ENCODE measurements at places on chromosomes 4 and X.

DNA sequence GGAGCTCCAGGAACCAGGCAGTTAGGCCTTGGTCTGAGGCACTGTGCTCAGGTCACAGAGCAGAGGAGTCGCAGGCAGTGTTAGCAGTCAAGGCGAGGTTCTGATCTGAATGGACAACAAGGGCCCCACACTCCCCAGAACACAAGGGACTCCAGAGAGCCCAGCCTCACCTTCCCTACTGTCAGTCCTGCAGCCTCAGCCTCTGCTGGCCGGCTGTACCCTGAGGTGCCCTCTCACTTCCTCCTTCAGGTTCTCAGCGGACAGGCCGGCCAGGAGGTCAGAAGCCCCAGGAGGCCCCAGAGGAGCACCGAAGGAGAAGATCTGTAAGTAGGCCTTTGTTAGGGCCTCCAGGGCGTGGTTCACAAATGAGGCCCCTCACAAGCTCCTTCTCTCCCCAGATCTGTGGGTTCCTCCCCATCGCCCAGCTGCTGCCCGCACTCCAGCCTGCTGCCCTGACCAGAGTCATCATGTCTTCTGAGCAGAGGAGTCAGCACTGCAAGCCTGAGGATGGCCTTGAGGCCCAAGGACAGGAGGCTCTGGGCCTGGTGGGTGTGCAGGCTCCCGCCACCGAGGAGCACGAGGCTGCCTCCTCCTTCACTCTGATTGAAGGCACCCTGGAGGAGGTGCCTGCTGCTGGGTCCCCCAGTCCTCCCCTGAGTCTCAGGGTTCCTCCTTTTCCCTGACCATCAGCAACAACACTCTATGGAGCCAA, 26.2 kb downstream of the MAGEA9 start:
- no peak for DNase-seq

DNA sequence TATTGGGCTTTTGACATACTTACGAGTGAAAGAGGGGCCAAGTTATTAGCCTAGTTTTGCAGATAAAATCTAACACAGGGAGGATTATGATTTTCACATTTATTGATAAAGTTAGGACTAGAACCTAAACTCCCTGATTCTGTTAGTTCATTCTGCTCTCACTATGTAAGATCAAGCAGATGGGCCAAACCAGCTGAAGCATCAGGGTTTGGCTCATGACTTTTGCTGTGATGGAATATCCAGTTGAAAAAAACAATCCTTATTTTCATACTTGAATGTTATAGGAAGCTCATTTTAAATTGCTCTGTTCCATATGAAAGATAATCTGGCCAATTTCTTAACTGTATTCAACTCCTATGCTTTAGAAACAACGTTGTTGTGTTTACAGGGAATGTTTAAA, 21.2 kb downstream of the SPRY1 start:
- DNase-seq, result no peak

- no peak for DNase-seq
These were observed 5.2 kb downstream of the PCDH19 start for GRCh38 chrX:100404851-100405250.

- no peak for DNase-seq
These were observed 221.0 kb downstream of the PALLD start for GRCh38 chr4:168717847-168718246.

DNA sequence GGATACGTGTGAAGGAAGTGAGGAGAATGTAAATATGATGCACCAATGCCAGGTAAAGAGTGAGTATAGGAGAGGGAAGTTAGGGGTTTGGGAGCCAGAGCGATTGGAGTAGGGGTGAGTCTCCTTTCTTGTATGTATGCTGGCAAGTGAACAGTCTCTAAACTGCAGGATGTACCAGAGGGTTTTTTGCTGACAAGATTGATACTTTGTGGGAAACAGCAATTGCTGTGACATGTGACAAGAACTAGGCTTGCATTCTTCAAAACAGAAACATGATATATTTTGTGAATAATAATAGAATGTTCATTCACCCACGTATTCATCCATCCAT, 706 bp downstream of the CHIC1 start:
- no peak for DNase-seq

GRCh38 chrX:129781134-129781672, 1.5 kb downstream of the SASH3 start:
- DNase-seq, result peak; percentile 68

Data from activated CD4-positive, alpha-beta T cell treated with anti-CD3 and anti-CD28 coated beads, Interleukin-2, amount 50 U/mL, for 1 hour (primary cell).